ENCODE measurements at places on chromosomes 3 and 15.

DNA sequence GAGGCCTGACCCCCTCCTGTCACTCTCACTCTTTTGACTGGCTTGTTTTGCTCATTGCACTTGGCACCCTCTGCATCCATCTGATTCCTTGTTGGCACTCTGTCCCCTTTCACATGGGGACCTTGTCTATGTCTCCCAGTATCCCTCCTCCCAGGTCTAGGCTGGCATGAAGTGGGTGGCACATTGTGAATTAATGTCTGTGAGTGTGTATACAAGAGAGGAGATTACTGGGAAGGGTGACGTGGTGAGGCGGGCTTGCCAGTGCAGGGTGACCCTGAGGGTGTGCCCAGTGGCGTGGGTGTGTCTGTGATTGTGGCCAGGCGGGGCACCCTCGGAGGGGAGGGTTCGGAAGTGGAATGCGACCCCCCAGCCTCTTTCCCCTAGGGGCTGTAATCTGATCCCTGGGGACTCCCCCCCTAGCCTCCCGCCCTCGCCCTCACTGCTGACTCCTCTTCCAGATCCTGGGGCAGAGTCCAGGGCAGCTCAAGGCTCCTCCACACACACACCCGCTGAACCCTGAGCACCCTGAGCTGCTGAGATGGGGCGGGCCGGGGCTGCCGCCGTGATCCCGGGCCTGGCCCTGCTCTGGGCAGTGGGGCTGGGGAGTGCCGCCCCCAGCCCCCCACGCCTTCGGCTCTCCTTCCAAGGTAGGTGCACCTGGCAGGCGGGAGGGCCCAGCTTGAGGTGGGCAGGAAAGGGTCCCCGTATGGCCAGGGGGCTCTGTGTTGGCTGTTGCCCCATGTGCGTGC, at the start of gene SEMA3B:
TSS of gene SEMA3B (plus strand) at position 445 of the 749 bp plus-strand sequence. CDS start at position 539, 94 bp downstream.
- DNase-seq: no peak

- DNase-seq: no peak
Measured at GRCh38 chr15:43270676-43271306, 4.1 kb upstream of the TGM5 start.

DNA sequence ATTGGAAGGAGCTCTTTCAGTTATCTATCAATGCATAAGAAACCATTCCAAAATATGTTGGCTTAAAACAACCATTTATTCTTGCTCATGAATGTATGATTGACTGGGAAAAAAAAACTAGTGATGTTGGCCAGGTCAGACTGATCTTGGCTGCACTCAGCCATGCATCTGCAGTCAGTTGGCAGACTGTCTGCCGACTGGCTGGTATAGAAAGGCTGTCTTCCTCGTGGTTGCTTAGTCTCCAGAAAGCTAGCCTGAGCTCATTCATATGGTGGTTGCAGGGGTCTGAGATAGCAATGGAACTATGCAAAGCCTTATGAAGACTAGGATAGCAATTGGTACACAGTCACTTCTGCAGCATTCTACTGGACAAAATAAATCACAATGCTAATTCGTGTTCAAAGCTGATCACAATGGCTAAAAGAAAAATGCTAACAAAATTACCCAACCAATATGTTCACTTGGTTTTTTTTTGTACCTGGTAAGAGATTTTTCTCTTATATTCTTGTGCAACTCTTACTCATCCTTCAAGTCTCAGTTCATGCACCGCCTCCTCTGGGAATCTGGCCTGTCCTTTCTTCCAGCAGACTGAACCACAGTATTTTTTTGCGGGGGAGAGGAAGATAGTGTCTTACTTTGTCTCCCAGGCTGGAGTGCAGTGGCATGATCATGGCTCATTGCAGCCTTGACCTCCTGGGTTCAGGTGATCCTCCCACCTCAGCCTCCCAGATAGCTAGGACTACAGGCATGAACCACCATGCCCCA, 126.8 kb downstream of the KCNAB1 start:
- no peak for DNase-seq

GRCh38 chr3:84980011-84980410, 21.2 kb downstream of the CADM2 start:
- DNase-seq: no peak

DNA sequence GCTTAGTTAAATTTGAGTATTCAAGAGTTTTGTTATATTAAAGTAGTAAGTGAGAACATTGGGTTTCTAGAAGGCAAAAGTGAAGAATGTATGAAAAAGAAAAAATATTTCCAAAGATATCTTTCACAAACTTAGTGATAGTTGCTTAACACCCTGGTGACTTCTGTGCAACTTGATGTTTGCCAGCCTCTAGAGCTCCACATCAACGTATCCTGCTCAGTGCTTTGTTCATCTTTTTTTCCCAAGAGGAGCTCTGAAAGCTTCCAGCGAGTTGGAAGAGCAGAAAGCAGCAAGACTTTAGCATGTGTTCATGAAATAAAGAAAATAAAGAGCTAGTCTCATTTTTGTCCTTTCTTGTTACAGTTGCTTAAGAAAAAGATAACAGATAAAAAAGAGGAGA, 225.5 kb downstream of the GRM7 start:
- no peak for DNase-seq

GRCh38 chr3:153835540-153835939, 285.6 kb upstream of the ARHGEF26 start:
- no peak for DNase-seq

GRCh38 chr3:3209057-3209456, 29.6 kb upstream of the CRBN start:
- no peak for DNase-seq

GRCh38 chr3:17742880-17743657, 638 bp upstream of the TBC1D5 start:
- no peak for DNase-seq

- DNase-seq: no peak
Measured at GRCh38 chr15:19987389-19988048, 554.1 kb downstream of the GOLGA6L6 start.

GRCh38 chr15:91476861-91477260, 376.6 kb upstream of the SLCO3A1 start:
- no peak for DNase-seq

DNA sequence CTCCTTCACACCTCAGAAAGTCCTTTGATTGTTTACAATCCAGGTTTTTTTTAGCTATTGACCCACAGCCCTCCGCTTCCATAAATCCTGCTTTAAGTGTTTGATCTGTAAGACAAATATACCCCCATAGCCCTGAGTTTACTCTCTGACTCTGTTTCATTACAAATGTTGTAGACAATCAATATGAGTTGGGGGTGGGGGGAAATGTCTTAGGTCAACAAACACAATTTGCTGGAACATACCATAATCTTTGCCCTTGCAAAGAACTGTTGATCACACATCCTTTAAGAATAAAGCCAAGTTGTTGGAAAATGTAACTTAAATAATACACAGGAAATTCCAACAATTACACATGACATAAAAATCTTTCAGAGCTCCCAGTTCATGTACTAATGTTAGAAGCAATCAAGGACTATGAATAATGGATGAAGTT, 301.8 kb upstream of the SEMA6D start:
- no peak for DNase-seq

GRCh38 chr3:81462921-81463320, 298.5 kb downstream of the GBE1 start:
- DNase-seq: no peak

- DNase-seq: no peak
Measured at GRCh38 chr3:70312336-70312735, at the start of gene MDFIC2. TSS of gene MDFIC2 (minus strand) at chr3:70312638. CDS start at chr3:70311973, 665 bp downstream.

GRCh38 chr3:97306226-97306625, 458.3 kb upstream of the ARL6 start:
- no peak for DNase-seq

- no peak for DNase-seq
Measured at GRCh38 chr3:33749546-33750210, 31.6 kb upstream of the CLASP2 start.

DNA sequence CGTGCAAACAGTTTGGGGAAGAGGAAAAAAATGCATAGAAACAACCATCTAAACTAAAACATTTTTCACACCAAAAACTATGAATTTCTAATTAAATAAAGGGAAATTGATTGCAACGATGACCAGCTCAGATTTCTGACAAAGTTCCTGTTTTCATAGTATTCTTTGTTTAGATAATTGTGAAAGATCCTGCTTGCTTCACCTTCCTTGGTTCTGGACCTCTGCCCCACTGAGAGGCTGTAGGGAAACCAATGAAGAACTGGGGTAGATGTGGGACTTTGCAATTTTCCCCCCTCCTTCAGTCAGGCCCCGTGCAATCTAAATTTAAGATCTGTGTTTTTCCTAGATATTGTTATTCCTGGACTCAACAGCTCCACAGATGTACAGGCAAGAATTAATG, 13.8 kb upstream of the TEX264 start:
- DNase-seq: no peak
